ENCODE measurements at places on chromosomes 16 and 17.

DNA sequence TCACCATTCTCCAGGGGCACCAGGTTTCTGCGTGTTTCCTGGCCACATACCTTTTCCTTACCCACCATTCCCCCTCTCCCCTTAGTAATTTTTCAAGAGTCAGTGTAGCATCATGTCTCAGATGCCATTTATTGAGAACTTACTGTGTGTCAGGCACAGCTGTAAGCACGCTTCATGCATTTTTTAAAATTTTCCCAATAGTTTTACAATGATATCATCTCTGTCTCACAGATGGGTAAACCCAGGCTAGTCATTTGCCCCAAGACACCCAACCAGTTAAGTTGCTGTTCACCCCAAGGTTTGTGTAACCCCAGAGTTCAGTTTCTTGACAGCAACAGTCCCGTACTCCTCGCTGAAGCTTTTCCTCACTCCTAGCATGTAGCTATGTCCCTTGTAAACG, 56.4 kb upstream of the IRX3 start:
- DNase-seq: no peak

- DNase-seq: no peak
These were observed 44.5 kb downstream of the LITAF start for GRCh38 chr16:11542069-11542744.

GRCh38 chr16:4089811-4090301, 26.4 kb downstream of the ADCY9 start:
- DNase-seq: no peak

DNA sequence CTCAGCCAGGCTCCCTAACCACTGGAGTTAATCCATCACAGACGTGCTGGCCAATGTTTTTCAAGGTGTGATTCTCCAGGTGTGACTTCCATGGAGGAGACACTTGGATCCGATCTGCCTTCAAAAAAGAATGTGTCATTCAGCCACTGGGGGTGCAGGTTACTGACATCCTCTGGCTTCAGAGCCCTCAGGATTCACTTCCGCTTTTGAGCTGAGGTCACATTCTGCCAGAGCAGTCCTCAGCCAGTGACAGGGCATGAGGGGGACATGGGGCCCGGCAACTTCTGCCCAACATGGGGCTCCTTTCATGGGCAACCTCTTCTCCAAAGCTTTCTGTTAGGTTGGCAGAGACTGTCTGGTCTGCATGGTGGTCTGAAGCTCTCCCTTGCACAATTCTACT, 81.4 kb downstream of the GRIN2A start:
- DNase-seq: no peak
